ENCODE measurements at places on chromosomes 3 and 15.

- no peak for DNase-seq
These were observed 102.2 kb downstream of the ANP32A start for GRCh38 chr15:68718468-68718867.

DNA sequence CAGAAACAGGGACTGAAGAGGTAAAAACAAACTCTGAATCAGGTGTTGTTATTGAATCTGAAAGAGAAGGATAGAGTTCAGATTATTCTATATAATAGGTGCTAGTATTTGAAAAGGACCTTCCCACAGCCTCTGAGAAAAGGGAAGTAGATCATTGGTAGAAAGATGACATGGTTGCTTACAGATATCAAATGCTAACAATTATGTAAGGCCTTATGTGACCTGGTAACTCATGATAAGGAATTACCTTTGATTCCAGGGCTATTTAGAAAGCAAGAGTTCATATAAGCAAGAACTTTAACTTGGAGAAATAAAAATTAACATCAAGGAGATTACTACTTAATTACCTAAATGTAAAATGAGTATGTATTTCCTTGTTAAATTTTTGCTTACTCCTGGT, 7.6 kb downstream of the SLC27A2 start:
- DNase-seq, result no peak

DNA sequence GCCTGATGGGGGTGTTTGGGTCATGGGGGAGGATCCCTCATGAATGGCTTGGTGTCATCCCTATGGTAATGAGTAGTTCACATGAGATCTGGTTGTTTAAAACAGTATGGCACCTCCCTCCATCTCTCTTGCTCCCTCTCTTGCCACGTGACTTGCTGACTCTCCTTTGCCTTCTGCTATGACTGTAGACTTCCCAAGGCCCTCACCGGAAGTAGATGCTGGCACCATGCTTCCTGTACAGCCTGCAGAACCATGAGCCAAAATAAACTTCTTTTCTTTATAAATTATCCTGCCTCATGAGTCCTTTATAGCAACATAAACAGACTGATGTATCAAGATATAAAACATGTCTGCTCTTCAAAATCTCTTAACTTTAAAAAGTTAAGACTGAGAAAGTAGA, 96.1 kb downstream of the TFDP2 start:
- DNase-seq, result no peak

DNA sequence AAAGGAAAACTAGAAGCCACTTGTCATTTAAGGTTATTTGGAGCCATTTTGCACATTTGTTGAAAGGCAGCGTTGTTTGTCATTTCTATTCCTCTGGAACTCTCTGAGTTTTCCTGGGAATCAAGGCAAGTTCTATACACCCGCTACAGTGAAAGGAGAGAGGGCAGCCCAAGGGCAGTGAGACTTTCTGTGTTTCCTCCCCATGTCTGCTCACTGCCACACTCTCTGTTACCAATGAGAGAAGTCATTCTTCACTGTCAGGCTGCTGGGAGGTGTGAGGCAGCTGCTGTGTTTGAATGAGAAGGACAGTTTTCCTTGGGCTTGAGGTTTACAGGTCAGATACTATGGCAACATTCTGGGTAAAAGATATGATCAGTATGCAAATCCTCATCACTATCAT, 36.0 kb downstream of the ATP13A5 start:
- DNase-seq, result peak; percentile 72
